ENCODE measurements at places on chromosomes 1 and 21.
A peak's percentile ranks its signal among the peaks of the same experiment; 100 is the strongest.

GRCh38 chr1:90135286-90135685 lies 140.4 kb downstream of the ZNF326 start:
- H3K36me3 ChIP-seq = no peaks in the 10 kb centered on the region
- DNase-seq = no peak
- no peak overlapping the region for H3K4me3 ChIP-seq
- H3K27me3 ChIP-seq = no peaks in the 10 kb centered on the region
- H3K4me1 ChIP-seq = no peaks in the 10 kb centered on the region

- no peak overlapping the region for H3K27ac ChIP-seq
- H3K36me3 ChIP-seq = peaks cover 34% of the 10 kb centered on the region
- H3K27me3 ChIP-seq = no peaks in the 10 kb centered on the region
- DNase-seq = no peak
Measured at GRCh38 chr1:21891621-21892479, 45.3 kb downstream of the HSPG2 start.

DNA sequence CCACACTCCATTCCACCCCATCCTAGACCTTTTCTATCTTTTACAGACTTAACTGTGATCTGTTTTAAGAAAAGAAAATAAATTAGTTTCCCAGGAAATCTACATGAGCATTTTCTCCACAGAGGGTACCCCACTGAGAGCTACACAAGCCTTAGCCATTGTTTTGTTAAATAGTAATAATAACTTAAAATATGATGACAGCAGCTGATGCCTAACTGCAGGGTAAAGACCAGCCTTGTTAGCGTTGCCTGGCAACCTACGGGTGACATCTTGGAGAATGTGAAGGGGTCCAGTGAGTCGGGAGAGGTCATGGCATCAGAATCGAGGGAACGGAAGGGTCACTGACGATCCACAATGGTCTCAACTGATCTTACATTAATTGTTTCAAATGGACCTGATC lies 233.2 kb upstream of the PBX1 start:
- peaks cover 62% of the 10 kb centered on the region for H3K27me3 ChIP-seq
- no peaks in the 10 kb centered on the region for H3K4me1 ChIP-seq
- H3K27ac ChIP-seq = no peak overlapping the region
- no peak for DNase-seq
- H3K36me3 ChIP-seq = no peaks in the 10 kb centered on the region
- H3K4me3 ChIP-seq = no peak overlapping the region

GRCh38 chr1:235652364-235652763 lies 2.8 kb upstream of the GNG4 start:
- H3K27me3 ChIP-seq = no peaks in the 10 kb centered on the region
- no peak for DNase-seq
- no peak overlapping the region for H3K27ac ChIP-seq
- H3K36me3 ChIP-seq = no peaks in the 10 kb centered on the region

DNA sequence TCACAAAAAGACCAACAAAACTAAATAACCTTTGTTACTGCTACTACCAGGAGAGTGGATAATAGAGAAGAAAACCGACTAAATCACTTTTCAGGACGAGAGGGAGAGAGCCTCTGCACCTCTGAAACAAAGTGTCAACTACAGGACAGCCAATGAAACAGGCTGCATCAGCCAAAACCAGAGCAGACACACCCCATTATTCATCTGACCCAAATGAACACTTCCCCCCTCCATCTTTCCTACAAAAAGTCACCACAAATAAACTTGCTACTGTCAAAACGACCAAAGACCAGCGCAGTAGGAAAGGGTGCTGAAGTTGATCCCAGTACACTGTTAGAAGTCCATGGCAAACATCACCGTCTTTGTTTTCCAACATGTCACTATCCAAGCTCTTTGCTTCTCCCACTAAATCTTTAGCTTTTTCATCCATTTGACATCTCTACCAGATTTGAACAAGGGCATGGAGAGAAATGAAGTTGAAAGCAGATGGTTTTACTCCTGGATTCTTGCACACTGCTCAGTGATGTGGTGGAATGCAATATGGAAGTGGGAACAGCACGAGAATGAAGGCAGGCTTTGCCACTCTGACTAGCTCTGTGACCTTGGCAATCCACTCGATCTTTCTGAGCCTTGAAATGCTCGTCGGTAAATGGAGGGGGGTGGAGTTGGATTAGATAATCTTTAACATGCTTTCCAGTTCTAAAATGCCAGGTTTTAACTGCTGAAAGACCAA lies 20.5 kb downstream of the DSTYK start:
- H3K27ac ChIP-seq = no peak overlapping the region
- no peaks in the 10 kb centered on the region for H3K27me3 ChIP-seq
- H3K36me3 ChIP-seq = peaks cover 4% of the 10 kb centered on the region

DNA sequence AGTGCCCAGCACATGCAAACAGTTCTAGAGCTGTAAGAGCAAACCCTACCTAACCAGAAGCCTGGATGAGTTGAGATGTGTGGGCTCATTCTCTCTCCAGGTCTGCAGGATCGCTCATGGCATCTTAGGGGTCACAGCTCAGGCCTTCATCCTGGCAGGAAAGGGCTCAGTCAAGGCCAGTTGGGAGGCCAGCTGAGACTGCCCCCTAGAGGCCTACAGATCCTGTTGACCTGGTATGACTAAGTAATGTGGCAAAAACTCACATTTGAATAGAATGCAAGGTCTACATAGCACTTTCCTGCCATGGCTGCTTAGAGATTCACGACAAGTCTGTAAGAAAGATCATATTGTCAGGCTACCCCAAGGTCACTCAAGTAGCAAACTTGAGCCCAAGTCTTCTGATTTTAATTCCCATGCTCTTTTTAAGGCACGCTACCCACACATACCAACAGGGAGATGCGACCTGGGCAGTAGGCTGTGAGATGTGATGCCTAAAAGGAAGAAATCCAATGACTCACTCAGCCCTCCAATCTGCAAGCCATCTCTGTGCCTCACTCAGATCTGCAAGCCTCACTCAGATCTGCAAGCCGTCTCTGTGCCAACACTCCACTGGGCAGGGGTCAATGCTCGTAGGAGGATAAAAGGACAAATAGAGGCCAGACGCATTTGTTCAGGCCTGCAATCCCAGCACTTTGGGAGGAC lies 5.1 kb upstream of the CAPN8 start:
- DNase-seq = peak; percentile 41
- no peaks in the 10 kb centered on the region for H3K27me3 ChIP-seq
- no peaks in the 10 kb centered on the region for H3K36me3 ChIP-seq
- no peak overlapping the region for H3K4me3 ChIP-seq
- no peaks in the 10 kb centered on the region for H3K4me1 ChIP-seq

- no peak for DNase-seq
- H3K27me3 ChIP-seq = no peaks in the 10 kb centered on the region
- no peak overlapping the region for H3K27ac ChIP-seq
- H3K4me1 ChIP-seq = peaks cover 7% of the 10 kb centered on the region
Measured at GRCh38 chr1:204659056-204659455, 26.5 kb downstream of the LRRN2 start.

DNA sequence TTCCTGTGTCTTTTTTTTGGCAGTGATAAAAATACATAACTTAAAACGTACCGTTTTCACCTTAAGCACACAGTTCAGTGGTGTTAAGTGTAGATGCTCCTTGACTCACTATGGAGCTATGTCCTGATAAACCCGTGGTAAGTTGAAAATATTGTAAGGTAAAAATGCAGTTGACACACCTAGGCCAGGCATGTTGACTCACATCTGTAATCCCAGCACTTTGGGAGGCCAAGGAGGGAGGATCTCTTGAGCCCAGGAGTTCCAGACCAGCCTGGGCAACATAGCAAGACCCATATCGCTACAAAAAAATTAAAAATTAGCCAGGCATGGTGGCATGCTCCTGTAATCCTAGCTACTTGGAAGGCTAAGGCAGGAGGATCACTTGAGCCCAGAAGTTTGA lies 73.6 kb upstream of the COG2 start:
- H3K4me3 ChIP-seq = no peak overlapping the region
- no peaks in the 10 kb centered on the region for H3K27me3 ChIP-seq
- peaks cover 6% of the 10 kb centered on the region for H3K4me1 ChIP-seq
- no peak overlapping the region for H3K27ac ChIP-seq

DNA sequence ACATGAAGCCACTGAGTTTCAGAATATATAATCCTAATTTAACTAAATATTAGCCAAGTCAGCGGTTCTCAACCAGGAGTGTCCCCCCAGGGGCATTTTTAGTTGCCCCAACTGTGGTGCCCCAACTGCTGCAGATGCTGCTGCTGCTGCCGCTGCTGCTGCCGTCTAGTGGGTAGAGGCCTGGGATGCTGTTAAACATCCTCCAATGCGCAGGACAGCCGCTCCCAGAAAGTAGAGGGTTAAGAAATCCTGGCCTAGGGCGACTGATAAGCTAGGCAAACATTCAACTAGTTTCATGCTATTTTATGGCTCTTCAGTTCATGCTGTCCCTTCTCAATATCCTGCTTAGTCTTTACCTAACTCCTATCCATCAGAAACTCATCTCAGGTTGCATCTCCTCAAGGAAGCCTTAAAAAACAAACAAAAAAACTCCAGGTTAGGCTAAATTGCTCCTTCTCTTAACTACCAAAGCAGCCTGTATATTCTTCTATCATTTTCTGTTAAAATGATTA lies 9.9 kb upstream of the DCAF6 start:
- no peaks in the 10 kb centered on the region for H3K36me3 ChIP-seq
- H3K4me1 ChIP-seq = no peaks in the 10 kb centered on the region
- DNase-seq = no peak
- H3K27me3 ChIP-seq = no peaks in the 10 kb centered on the region
- no peak overlapping the region for H3K4me3 ChIP-seq

- no peaks in the 10 kb centered on the region for H3K27me3 ChIP-seq
- H3K4me3 ChIP-seq = no peak overlapping the region
- peaks cover 19% of the 10 kb centered on the region for H3K4me1 ChIP-seq
Measured at GRCh38 chr1:223774134-223774814, 61.9 kb downstream of the CAPN2 start.

DNA sequence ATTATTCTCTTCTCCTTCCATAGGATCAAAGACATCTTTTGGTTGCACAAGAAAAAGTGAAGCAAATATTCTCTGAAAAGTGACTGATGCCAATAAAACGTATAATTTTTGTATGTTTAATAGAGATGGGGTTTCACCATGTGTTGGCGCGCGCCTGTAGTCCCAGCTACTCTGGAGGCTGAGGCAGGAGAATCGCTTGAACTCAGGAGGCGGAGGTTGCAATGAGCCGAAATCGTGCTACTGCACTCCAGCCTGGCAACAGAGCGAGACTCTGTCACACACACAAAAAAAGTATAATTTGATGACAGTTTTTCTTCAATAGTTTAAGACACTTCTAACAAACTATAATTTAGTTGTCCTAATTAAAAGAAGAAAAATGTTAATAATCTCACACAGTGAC lies 23.8 kb downstream of the ANP32E start:
- no peaks in the 10 kb centered on the region for H3K36me3 ChIP-seq
- no peaks in the 10 kb centered on the region for H3K4me1 ChIP-seq
- no peak overlapping the region for H3K27ac ChIP-seq
- no peaks in the 10 kb centered on the region for H3K27me3 ChIP-seq

- no peak for DNase-seq
- H3K27me3 ChIP-seq = no peaks in the 10 kb centered on the region
- no peaks in the 10 kb centered on the region for H3K36me3 ChIP-seq
Measured at GRCh38 chr1:8825985-8826481, 8.6 kb upstream of the RERE start.

- H3K4me1 ChIP-seq = peaks cover 11% of the 10 kb centered on the region
- H3K27me3 ChIP-seq = no peaks in the 10 kb centered on the region
- H3K36me3 ChIP-seq = peaks cover 7% of the 10 kb centered on the region
- H3K27ac ChIP-seq = peak overlapping the region; percentile 42
- DNase-seq = no peak
Measured at GRCh38 chr1:81430236-81430938, 370.3 kb upstream of the ADGRL2 start.

GRCh38 chr1:8016210-8016894 lies 9.8 kb downstream of the ERRFI1 start:
- H3K4me1 ChIP-seq = peaks cover 9% of the 10 kb centered on the region
- H3K27ac ChIP-seq = no peak overlapping the region
- no peak for DNase-seq

DNA sequence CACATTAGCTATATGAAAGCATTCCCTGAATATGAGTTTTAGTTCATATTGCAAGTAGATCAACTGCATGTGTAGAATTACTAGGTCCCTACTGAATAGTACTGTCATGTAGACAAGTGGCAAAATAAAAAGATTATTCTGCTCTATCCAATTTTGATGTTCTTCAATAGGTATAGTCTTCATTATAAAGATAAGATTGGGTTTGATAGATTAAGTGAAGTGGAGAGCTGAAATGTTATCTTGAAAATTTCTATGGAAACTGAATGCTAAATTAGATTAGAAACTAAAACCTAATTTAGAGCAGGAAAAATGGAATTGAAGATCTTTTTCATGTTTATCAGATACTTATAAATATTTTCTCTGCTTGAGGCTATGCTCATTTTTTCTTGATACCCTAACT lies 1610.0 kb downstream of the BRINP3 start:
- DNase-seq = no peak
- no peaks in the 10 kb centered on the region for H3K4me1 ChIP-seq
- no peak overlapping the region for H3K27ac ChIP-seq
- no peaks in the 10 kb centered on the region for H3K27me3 ChIP-seq
- no peak overlapping the region for H3K4me3 ChIP-seq
- no peaks in the 10 kb centered on the region for H3K36me3 ChIP-seq

DNA sequence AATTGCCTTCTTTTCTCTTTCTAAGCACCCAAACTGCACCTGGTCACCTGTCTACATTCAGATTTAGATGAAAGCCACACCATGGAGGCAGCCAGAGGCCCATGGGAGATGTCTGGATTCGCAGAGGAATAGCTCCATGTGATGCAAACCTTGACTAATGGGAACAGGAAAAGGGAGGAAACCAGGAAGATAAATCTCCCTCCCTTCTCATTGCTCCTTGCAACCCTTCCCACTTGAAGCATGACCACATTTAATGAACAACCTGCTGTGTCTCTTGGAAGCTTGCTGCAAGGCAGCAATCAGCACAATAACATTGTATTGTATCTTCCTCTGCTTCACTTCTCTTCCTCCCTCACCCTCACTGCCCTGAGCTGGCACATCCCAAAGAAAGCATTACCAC lies 42.6 kb upstream of the KLF17 start:
- no peak overlapping the region for H3K4me3 ChIP-seq
- no peaks in the 10 kb centered on the region for H3K27me3 ChIP-seq
- no peaks in the 10 kb centered on the region for H3K4me1 ChIP-seq
- H3K27ac ChIP-seq = no peak overlapping the region
- no peaks in the 10 kb centered on the region for H3K36me3 ChIP-seq

DNA sequence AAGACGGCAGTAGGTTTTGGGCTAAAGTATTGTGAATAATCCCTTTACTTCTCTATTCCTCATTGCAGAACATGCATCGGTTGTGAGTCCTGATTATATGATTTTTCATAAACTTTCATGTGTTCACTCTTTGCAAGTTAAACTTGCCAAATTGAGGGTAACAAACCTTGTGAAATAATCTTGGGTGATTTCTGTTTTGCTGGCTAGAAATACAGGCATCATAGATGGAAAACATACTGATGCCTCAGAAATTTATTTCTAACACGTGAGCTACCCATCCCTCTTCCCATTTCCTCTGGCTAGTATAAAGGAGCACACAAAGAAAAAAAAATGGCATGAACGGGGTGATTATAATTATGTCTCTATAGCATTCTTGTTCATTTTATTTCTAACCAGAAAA lies 39.6 kb downstream of the RGS5 start:
- H3K4me1 ChIP-seq = no peaks in the 10 kb centered on the region
- peaks cover 1% of the 10 kb centered on the region for H3K36me3 ChIP-seq
- H3K27me3 ChIP-seq = no peaks in the 10 kb centered on the region
- H3K4me3 ChIP-seq = no peak overlapping the region

- no peaks in the 10 kb centered on the region for H3K36me3 ChIP-seq
- H3K4me3 ChIP-seq = no peak overlapping the region
- no peaks in the 10 kb centered on the region for H3K4me1 ChIP-seq
- H3K27ac ChIP-seq = no peak overlapping the region
- no peak for DNase-seq
- H3K27me3 ChIP-seq = peaks cover 3% of the 10 kb centered on the region
Measured at GRCh38 chr1:3318329-3318728, 136.1 kb upstream of the ARHGEF16 start.

- H3K27ac ChIP-seq = no peak overlapping the region
- H3K4me3 ChIP-seq = no peak overlapping the region
- no peaks in the 10 kb centered on the region for H3K36me3 ChIP-seq
Measured at GRCh38 chr1:85311818-85312217, 35.4 kb upstream of the BCL10 start.

Data from neuronal stem cell (in vitro differentiated cells).